ENCODE measurements at places on chromosomes 16 and 17.

DNA sequence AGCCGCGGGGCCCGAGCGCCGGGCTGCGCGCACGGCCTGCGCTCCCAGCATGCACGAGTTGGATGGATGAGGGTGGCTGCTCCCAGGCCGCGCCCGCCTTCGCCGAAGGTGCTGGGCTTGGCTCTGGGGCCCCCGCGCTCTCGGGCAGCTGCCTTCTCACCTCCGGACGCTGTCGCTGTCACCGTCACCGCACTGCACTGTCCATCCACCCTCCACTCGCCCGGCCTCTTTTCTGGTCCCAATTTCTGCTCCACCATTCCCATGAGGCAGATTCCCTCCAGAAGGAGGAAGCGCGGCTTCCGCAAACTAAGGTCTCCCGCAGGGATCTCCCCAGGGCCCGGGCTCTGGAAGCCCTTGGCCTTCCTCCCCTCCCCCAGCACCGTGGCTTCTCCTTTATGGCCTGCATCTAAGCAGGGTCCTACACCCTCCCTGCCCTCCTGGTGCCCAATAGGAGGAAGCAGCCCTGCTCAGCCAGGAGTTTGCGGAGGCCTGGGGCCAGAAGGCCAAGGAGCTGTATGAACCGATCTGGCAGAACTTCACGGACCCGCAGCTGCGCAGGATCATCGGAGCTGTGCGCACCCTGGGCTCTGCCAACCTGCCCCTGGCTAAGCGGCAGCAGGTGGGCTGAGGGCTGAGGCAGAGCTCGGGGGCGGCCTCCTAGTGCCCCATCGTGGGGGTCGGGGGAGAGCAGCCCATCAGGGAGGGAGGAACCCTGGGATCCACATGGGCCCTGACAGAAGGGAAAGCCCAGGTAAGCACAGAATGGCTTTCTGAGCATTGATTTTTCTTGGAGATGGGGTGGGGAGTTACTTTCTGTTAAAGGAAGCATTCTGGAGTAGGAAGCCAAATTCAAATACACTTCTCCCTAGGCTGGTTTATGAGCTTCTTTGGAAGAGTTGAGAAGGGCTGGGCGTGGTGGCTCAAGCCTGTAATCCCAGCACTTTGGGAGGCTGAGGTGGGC, 899 bp downstream of the ACE start:
- DNase-seq: peak; percentile 32

DNA sequence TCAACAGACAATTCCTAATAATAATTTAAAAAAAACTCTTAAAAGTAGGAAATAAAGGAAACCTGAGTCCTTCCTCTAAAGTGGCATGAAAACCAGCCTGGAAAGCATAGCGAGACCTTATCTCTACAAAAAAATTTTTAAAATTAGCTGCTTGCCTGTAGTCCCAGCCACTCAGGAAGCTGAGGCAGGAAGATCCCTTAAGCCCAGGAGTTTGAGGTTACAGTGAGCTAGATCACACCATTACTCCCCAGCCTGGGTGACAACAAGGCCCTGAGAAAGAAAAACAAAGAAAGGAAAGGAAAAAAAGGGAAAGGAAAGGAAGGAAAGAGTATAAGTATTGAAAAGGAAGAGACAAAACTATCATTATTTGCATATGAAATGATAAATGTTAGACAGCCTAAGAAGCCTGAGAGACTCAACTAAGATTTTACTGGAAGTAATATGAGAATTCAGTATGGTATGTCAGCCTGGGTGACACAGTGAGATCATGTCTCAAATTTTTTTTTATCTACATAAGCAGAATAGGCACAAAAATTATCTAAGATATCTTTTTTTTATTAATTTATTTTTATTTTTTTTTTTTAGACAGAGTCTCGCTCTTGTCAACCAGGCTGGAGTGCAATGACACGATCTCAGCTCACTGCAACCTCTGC, 113.0 kb downstream of the GOSR1 start:
- no peak for DNase-seq

DNA sequence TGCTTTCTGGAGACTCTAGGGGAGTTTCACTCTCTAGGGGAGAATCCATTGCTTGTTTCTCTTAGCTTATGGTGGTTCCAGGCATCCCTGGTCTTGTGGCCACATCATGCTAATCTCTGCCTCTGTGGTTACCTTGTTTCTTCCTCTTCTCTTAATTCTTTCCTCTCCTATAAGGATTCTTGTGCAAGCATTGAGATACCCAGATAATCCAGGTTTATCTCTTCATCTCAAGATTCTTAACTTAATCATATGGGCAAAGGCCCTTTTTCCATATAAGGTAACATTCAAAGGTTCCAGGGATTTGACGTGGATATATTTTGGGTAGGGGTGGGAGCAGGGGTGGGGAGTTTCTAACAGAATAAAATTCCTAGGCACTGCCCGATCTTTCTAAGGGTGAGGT, 32.6 kb downstream of the FAM20A start:
- no peak for DNase-seq

DNA sequence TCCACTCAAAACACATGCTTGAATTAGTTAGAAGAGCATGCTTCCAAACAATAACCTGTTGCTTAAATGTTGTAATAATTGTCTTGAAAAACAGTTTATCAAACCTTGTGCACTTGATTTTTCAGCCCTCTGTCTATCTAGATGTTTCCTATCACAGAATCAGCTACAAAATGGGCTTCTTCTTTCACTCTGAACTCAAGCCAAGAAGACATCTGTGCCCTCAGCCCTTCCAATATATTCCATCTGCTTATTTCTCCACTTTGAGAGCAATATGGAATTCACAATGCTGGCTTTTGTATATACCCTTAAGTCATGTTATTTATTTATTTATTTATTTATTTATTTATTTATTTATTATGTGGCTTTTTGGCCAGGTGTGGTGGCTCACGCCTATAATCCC, 234.2 kb downstream of the TOX3 start:
- DNase-seq: no peak

DNA sequence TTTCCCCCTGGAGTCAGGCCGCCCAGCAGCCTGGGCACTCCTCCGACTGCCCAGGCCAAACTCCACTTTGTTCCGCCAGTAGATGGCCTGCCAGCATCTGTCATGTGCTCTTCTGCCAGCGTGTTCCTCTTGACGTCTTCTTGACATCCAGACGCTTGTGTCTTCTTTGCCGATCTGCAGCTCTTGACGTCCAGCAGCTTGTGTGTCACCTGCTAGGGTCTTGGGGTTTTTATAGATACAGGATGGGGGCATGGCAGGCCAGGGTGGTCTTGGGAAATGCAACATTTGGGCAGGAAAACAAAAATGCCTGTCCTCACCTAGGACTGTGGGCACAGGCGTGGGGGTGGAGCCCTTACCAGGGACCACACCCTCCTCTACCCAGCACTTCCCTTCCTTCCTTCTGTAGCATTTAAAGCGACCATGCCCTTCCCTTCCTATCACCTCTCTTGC, 88.7 kb downstream of the BMERB1 start:
- DNase-seq: no peak

GRCh38 chr17:58565389-58566311, 51.2 kb upstream of the MTMR4 start:
- DNase-seq: no peak

- DNase-seq: no peak
Observed at GRCh38 chr16:75024594-75024993, 25.8 kb downstream of the ZNRF1 start.

GRCh38 chr16:66522816-66523590, 26.9 kb downstream of the TK2 start:
- DNase-seq: no peak

- DNase-seq: no peak
Observed at GRCh38 chr16:84179612-84180320, 7.1 kb downstream of the TAF1C start.

DNA sequence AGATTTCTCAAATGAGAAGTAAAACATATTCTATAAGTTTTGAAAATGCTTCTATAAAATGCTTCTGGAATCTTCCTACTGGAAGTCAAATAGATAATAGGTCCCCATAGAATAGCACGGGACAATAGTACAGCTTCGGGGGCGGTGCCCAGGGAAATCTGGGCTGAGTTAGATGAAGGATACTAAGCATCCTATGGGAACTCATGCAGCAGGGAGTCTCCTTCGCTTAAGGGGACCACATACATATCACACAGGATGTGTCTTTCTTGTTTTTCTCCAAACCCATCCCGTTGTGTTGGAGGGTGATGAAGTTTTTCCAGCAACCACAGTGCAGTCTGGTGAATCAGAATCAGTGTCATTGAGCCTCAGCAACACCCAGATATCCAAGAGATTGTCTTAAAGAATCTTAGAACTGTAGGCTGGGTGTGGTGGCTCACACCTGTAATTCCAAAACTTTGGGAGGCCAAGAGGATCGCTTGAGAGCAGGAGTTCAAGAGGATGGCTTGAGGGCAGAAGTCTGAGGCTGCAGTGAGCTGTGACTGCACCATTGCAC, 84.2 kb downstream of the PITPNC1 start:
- no peak for DNase-seq

DNA sequence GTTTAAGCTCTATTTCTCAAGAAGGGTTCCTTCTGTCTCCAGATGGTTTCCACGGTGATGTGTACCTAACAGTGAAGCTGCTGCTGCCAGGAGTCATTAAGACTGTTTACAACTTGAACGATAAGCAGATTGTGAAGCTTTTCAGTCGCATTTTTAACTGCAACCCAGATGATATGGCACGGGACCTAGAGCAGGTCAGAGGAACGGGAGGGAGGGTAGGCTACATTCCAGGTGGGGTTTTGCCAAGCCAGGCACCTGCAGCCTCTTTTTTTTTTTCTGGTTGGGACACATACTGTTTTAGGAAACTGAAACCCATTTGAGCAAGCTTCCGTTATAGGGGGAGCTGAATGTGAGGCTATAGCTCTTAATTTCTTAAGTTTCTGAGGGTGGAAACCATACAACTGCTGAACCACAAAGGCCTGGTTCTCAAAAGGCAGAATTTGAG, 10.6 kb downstream of the LIG3 start:
- no peak for DNase-seq

- no peak for DNase-seq
Observed at GRCh38 chr17:4582691-4583090, 1.6 kb upstream of the SMTNL2 start.

DNA sequence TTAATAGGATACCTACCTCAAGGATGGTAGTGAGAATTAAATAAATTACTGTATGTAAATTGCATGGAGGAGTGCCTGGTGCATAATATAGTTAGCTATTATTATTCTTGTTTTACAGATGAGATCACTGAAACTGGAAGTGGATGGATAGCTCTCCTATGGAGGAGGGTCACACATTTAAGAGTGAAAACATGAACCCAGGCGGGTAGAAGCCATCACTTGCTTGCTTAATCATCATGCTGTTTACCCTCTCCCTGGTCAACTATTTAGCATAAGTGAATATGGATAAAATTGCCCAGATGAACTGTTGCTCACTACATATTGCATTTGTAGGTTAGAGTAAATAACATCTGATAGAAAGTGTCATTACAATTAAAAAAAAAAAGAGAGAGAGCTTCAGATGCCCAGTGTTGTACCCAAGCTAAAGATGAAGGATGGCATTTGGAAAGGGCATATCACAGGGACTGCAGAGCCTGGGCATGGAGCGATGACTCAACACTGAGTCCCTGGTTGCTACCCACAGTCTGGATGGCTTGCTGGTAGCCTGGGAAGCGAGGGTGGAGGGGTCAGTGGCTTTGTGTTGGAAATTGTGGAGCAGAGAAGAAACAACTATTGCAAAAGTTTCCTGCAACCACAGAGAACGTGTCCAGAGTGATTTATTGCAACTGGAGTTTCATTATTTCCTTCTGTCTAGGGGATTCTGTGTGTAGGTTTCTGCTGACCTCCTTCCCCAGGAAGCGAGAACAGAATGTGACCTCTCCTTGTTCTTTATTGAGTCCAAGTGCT, 414.4 kb downstream of the SHISA9 start:
- no peak for DNase-seq

GRCh38 chr16:49524947-49525315, 151.3 kb downstream of the C16orf78 start:
- DNase-seq: no peak

DNA sequence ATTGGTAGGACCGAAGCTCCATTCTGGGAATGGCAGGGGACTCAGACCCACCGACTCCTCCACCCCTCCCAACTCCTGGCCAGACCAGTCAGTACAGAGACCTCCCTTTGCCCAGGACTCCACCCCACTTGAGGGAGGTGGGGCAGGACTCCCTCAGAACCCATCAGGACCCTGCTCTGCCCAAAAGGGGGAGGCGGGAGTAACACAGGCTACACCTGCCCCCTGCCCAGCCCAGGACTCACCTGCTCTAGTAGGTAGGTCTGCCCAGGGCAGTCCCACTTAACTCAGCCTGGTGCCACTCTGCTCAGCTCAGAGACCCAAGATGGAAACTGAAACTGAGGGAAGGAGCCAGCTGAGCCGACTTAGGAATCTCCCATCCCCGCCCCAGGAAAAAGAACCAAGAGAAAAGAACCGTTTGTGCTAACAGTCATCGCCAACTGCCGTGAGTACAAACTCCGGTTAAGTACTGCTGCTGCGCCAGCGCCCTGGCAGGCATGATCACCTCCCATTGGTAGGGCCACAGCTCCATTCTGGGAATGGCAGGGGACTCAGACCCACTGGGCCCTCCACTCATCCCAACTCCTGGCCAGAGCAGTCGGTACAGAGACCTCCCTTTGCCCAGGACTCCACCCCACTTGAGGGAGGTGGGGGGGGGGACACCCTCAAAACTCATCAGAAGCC, 503 bp downstream of the DHX58 start:
- DNase-seq: no peak

- DNase-seq: no peak
Observed at GRCh38 chr16:87337262-87337771, 20.1 kb upstream of the C16orf95 start.

- no peak for DNase-seq
Observed at GRCh38 chr17:80596760-80597608, 52.3 kb downstream of the RPTOR start.

- no peak for DNase-seq
Observed at GRCh38 chr16:27448532-27449433, 46.8 kb downstream of the IL21R start.

DNA sequence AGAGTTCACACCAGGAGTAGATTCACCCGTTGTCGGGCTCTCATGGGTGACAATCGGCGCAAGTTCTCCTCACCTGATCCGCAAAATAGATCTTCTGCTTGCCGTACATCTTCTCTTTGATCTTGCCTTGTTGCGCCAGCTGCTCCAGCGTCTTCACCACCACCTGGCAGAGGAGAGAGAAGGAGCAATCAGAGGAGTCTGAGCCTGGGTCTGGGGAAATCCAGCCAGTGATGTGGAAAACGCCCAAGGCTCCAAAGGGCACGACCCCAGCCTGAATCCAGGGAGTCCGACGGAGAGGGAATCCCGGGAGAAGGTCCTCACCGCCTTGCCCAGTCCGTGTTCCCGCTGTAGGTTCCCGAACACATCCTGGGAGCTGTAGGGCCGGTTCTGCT, 393 bp downstream of the PSMC3IP start:
- DNase-seq: no peak

Measured in kidney capillary endothelial cell (primary cell).